NCI-H187 treated with DMSO at 0.1 percent for 48 hours (cell line): ENCODE measurements at places on chromosomes 13 and 19.

GRCh38 chr13:93338906-93339305 lies 112.3 kb downstream of the GPC6 start:
- DNase-seq: no peak

GRCh38 chr13:73765651-73766384 lies 368.4 kb downstream of the KLF12 start:
- DNase-seq: peak; percentile 73

DNA sequence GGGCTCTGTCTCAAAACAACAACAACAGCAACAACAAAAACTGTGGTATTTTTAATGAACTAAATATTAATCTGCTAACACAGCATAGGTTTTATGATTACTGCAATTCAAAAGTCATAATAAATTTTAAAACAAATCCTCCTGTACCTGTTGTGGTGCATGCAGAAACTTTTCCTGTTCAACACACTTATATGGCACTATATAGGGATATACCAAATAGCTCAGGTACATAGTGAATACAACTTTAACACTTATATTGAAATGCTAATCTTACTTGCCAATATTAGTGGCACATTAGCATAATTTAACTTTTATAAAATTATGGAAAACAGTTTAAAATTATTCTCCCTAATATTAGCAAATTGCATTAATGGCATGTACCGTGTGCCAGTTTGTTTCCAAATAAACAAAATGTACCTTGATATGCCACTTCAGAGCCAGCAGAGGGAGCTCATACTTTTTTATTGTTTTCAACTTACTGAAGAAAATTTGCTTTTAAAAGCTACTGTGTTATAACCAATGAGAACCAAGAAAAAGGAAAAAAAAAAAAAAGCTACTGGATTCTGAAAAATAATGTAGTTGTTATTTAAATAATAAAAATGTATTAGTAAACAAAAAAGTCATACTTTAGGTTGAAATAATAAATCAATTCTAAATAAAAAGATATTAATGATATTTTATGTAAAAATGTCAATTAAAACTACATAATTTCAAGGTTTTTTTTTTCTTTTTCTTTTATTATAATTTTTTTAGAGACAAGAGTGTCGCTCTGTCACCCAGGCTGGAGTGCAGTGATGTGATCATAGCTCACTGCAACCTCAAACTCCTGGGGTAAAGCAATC lies 18.0 kb upstream of the RBM26 start:
- DNase-seq: peak; percentile 12

GRCh38 chr13:45807520-45808099 lies 43.9 kb downstream of the SIAH3 start:
- DNase-seq: no peak

GRCh38 chr13:111074826-111075225 lies 40.3 kb upstream of the ARHGEF7 start:
- no peak for DNase-seq

- no peak for DNase-seq
Measured at GRCh38 chr13:54144828-54145227, 1116.2 kb downstream of the OLFM4 start.

GRCh38 chr19:42068361-42068755 lies 1.6 kb downstream of the GRIK5 start:
- no peak for DNase-seq

- DNase-seq: no peak
Measured at GRCh38 chr19:33427801-33428626, 54.5 kb downstream of the CEBPG start.

DNA sequence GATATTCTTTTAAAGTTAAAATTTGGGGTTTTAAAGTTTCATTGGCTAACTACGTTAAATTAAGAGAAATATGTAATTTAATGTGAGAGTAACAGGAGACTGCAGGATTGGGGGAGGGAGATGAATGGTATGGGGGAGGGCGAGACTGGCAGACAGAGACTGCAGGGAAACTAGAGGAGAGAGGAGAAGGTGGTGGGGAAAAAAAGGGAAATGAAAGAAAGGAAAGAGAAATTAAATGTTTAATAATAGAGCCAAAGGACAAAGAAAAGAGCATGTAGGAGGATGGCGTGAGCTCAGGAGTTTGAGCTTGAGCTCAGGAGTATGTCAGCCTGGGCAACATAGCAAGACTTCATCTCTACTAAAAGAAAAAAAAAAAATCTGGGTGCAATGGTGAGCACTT lies 115.9 kb downstream of the RFC3 start:
- no peak for DNase-seq

DNA sequence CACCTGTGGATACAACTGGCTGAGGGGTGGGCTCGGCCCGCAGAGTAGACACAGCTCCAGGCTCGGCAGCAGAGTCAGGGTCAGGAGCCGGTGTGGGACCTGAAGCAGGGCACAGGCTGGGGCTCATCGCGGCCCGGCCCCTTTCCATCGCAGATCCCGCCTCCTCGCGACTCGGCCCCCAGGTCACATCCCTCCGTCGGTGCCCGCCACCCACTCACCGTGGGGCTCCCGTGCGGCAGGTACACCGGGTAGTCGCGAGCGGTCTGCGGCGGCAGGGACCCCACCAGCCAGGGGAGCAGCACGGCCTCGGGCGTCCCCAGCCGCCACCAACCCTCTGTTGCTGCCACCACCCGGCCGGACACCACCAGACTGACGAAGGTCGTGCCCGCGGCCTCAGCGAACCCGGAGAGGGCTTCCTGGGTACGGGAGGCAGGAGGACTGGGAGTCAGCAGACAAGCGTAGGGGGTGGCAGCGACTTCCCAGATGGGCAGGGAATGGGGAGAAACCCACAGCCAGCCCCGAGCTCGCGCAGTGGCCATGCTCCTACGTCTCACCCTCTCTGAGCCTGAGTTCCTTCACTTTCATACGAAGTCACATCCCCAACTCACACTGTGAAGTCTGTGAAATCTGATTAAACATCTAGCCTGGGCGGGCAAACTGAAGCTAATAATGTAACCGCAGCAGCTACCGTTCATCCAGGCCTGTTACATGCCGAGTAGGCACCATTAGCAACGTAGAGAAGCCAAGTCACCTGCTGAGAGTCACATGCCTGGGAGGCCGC lies 3.7 kb downstream of the FUZ start:
- DNase-seq: no peak

- DNase-seq: no peak
Measured at GRCh38 chr13:102298051-102298450, 103.8 kb downstream of the FGF14 start.

GRCh38 chr19:1884291-1884718 lies 991 bp downstream of the ABHD17A start:
- DNase-seq: no peak

DNA sequence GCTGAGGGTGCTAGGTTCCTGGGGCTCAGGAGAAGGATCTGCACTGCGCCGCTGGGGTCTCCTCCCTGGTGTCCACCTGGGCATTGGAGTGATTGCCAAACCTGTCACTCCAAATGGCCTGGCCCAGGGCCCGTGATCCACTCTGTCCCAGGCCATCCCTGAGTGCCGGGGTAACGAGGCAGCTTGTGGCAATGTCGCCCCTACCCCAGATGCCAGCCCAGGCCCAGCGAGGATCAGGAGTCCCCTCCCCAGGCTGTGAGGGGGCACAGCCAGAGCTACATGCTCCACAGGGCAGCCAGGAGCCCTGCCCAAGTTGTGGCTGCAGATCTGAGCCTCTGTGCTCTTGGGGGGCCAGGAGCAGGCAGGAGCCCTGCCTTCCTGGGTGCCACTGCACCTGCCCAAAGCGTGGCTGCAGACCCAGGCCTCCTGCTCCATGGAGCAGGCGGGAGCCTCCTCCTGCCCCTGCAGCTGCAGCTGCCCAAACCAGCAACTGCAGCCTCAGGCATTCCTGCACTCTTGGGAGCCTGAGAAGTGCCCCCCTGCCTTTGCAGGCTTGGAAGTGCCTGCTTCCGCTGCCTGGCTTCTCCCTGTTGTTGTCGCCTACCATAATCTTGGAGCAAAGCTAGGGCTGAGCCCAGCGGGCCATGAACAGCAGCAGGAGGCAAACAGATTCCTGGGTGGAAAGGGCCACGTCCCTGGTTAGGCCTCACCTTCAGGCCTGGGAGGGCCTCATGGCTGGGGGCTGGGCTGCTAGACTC lies 4.6 kb downstream of the IGFL4 start:
- no peak for DNase-seq

DNA sequence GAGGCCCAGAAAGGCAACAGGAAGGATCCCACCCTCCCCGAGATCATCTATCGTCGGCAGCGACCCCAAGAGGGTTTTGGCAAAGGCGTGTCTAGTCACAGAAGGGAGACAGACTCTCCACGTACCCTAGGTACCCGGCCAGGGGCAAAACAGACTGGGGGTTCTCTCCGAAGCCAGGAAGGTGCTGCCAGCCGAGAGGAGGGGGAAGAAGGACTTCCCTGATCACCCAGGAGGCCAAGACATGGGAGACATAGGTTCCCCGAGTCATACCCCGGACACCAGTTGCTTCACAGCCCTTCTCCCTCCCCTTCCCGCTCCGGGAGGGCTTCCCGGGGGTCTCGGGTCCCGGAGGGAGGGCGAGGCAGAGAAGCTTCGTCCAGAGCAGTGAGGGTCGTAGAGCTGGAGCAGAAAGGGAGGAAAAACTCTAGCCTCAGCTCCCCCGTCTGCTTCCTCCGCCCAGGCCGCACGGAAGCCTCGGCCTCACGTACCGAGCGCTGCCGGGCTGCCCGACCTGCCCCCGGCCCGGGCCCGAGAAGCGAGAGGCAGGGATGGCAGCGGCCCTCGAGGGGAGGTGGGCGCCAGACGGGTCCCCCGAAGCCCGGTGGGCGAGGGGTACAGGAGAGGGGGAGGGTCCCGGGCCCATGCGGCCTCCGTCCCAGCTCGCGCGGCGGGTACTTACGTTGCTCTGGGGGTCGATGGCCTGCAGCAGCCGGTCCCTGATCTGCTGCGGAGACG lies 644 bp downstream of the MED26 start:
- DNase-seq: no peak

DNA sequence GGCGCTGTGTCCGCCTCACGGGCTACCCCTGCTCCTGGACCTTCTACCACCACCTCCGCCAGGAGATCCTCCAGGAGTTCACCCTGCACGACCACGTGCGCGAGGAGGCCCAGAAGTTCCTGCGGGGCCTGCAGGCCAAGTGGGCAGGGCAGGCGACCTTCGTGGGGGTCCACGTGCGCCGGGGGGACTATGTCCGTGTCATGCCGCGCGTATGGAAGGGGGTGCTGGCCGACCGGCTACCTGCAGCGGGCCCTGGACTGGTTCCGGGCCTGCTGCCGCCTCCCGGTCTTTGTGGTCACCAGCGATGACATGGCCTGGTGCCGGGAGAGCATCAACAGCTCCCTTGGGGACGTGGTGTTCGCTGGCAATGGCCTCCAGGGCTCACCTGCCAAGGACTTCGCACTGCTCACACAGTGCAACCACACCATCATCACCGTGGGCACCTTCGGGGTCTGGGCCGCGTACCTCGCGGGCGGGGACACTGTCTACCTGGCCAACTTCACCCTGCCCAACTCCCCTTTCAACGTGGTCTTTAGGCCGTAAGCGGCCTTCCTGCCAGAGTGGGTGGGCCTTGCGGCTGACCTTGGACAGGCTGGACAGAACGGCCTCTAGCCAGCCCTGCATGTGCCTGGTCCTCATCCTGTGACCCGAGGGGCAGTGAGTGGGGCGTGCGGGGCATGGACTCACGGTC lies 7.8 kb upstream of the NTN5 start:
- DNase-seq: no peak

- no peak for DNase-seq
Measured at GRCh38 chr19:10389863-10390262, 9.5 kb upstream of the TYK2 start.

DNA sequence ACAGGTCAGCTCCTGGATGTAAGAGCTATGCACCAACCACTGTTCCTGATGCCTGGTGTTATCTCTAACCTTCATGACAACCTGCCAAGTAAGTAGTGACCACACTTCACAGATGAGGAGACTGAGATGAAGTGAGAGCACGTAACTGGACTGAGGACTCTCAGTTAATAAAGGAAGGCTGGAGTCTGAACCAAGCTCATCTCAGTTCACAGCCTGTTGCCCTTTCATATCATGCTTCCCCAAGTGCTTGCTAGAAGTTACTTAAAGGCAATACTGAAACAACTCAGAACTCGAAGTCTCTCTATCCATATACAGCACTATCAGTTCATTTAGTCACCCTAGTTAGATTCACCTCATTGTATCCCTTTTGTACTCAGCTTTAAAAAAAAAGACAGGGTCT lies 119.7 kb downstream of the ABCC4 start:
- no peak for DNase-seq

DNA sequence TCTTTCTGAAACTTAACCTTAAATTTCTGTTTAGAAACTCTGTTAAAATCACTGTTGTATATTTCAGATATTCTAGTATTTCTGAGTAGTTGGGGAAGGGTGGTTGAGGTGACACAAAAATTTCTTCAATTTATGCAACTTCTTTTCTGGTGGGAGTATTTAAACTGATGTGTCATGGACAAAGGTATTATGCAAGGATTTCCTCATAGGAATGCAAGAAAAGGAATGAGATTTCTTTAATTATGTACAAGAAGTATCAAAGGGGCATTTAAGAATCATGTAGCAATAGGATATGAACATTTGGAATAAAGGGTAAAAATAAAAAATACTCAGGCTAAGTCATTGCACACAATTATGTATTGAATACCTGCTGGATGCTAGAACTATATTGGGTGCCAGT lies 575.8 kb upstream of the KLF12 start:
- no peak for DNase-seq

DNA sequence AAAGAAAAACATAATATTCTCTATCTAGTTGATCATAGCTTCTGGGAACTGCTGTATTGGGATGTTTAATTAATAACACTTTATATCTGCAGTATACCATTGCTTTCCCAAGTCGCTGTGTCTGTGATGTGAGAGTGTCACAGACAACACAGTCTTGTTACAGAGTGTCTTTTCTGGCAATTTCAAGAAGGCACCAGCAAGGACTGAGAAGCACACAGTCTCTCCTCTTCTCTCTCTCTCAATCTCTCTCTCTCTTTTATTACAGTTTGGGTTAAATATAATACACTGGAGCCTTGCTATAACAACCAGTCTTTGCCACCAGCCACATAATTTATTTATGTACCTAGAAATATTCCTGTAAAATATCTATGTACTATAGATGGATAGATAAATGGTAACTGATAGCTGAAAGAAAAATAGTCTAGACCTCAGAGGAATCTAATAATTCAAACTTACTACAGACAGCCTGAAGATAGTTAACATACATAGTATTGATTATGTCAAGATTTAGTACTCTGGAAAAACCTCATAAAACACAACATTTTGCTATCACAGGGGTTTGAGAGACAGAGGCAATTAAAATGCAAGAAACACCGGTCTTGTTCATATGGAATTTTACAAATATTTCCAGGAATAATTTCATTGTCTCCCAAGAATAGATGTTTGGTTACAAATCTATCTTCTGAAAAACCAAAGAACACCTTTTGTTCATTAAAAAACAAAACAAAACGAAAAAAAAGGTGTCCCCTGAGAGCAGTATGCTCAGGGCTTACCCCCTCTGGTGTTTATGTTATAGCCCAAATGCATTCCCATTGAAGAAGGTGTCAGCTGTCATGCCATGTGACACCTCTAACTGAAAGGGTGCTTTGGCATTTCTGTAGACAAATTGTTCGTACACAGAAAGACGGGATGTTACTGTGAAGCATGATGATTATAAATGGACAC lies 507.8 kb downstream of the TBC1D4 start:
- DNase-seq: no peak

- no peak for DNase-seq
Measured at GRCh38 chr19:44635581-44636438, 7.9 kb upstream of the PVR start.
